ENCODE measurements at places on chromosomes 12 and 14.

GRCh38 chr12:12070674-12071656, at the start of gene BCL2L14:
Gene BCL2L14, plus strand, starts transcription at chr12:12070939. Its CDS starts 8,367 bp downstream, at chr12:12079306.
- DNase-seq = no peak

DNA sequence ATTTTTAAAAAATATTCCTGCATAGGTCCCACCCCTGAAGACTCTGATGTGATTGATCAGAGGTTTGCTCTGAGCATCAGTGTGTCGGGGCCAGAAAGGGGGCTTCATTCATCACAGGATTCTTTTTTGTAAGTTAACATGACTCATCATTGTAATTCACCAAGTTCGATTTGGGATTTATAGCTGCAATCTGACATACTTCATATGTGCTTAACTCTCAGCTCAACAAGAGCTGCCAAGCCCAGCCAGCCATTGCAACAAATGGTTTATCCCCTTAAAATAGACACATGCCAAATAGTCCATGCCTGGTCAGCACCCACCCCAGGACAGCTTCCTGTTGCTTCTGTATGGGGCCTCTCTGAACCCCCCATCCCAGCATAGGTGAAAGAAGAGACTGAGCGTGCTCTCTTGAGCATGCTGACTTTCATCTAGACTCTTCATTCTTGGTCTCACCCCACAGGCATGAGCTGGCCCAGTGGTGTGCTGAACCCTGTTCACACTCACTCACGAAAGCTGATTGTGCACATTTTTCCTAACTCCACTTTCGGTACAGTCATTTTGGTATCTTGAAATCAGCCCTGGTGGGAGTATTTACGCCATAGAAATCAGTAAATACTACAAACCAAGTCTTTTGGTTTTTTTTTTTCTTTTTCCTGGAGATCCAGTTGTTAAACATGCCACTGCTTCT, 101.4 kb downstream of the STAB2 start:
- no peak for DNase-seq

- no peak for DNase-seq
Measured at GRCh38 chr14:51095854-51096823, 1.2 kb upstream of the TRIM9 start.

GRCh38 chr14:76375947-76376404, at the start of gene ESRRB:
Gene ESRRB, plus strand, starts transcription at chr14:76376137. Its CDS starts 265 bp downstream, at chr14:76376402.
- no peak for DNase-seq

DNA sequence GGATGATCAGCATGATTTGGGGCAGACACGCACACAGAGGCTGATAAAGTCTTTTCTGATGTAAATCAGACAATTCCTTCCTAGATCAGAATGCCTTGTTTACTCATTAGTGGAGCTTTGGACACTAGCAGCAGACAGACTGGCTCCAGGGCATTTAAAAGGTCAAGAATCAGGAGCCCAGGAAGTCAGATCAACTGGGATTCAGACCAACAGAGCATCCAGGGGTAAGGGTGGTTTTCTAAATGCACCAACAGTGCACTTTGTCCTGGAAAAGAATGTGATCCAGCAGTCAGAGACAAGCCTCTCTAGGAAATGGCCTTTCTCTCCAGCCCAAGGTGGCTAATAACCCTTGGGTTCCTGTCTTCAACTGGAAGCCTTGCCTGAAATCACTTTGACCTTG, 405.3 kb downstream of the MED13L start:
- no peak for DNase-seq

- DNase-seq = no peak
Measured at GRCh38 chr14:41521891-41522290, 84.8 kb upstream of the LRFN5 start.

DNA sequence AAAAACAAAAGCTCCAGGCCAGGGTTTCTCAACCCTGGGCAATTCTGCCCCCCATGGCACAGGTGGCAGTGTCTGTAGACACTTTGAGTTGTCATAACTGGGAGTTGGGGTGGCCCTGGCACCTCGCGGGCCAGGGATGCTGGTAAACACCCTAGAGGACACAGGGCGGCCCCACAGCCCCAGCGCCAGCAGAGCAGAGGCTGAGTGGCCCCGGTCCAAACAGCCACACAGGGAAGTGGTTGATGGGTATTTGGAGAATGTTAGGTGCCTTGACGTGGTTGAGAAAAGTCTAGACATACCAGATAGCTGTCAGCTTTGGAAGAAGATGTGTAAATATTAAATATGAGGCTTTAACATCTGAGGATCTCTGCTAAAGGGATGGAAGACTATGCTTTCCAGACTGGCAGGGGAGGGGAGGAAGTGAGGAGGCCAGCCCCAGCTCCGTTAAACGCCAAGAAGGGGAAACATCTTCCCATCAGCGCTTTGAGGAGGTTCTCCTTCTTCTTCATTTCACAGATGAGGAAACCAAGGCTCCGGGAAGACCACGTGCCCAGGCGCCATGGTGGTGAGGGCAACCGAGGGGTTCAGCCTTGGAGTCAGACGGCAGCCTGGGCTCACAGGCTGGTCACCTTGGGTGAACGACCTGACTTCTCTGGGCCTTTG, 103.7 kb downstream of the SCARB1 start:
- no peak for DNase-seq

GRCh38 chr12:122830517-122831214, 4.6 kb upstream of the HIP1R start:
- no peak for DNase-seq

All from brain pericyte (primary cell).